ENCODE measurements at places on chromosomes 1 and 21. TPM values are rescaled to one million over a fixed set of nuclear protein-coding genes. Genes with fewer than 3 reads are reported as not detected.

Gene CCDC190
- total RNA-seq: not detected

Gene LYPD8
- not detected for total RNA-seq

Gene SAMD11
- total RNA-seq: not detected

Gene STUM
- total RNA-seq: 0.95 TPM

Gene NECTIN4
- not detected for total RNA-seq

- no peak for DNase-seq
Measured at GRCh38 chr1:196774603-196775002, at the start of gene CFHR3. CFHR3 (plus strand) TSS chr1:196774840; CDS start chr1:196774887, 47 bp downstream.

GRCh38 chr1:202656057-202656456, 54.2 kb downstream of the SYT2 start:
- no peak for DNase-seq

GRCh38 chr1:119914071-119914470, 17.8 kb upstream of the ADAM30 start:
- DNase-seq: no peak
